ENCODE measurements at places on chromosomes 4 and X.
A peak's percentile ranks its signal among the peaks of the same experiment; 100 is the strongest.

GRCh38 chr4:43339435-43339834, 446.9 kb downstream of the GRXCR1 start:
- no peak for DNase-seq

DNA sequence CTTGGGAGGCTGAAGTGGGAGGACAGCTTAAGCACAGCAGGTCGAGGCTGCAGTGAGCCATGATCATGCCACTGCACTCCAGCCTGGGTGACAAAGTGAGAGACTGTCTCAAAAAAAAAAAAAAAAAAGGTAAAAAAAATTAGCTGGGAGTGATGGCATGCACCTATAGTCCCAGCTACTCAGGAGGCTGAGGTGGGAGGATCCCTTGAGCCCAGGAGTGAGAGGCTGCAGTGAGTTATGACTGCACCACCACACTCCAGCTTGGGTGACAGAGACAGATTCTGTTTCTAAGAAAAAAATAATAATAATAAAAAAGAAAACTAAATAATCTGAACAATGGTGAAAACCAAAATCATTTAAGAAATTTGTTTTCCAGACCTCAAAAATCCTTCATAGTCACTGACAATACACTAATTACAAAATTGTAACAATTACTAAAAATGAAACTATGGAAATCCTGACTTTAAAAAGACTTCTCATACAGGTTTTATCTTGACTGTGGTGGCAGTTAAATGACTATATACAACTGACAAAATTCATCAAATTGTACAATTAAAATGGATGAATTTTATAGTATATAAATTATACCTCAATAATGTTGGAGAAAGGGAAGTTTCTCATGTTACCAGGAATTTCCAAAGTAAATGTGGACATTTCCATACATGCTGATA, 31.3 kb downstream of the PHF8 start:
- no peak for DNase-seq

GRCh38 chr4:1667273-1667672, 16.8 kb downstream of the FAM53A start:
- no peak for DNase-seq

GRCh38 chrX:10576777-10577447, 43.5 kb downstream of the MID1 start:
- no peak for DNase-seq

DNA sequence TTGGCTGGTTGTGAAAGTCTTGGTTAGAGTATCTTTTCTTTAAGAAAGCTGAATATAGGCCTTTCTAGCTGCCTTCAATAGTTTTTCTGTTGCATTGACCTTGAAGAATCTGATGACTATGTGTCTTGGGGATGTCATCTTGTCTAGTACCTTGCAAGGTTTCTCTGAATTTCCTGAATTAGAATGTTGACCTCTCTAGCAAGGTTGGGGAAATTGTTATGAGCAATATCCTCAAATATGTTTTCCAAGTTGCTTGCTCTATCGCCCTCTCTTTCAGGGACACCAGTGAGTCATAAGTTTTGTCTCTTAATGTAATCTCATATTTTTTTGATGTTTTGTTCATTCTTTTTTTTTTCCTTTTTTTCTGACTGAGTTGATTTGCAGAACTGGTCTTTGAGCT, 194.7 kb downstream of the RAB28 start:
- DNase-seq = no peak

DNA sequence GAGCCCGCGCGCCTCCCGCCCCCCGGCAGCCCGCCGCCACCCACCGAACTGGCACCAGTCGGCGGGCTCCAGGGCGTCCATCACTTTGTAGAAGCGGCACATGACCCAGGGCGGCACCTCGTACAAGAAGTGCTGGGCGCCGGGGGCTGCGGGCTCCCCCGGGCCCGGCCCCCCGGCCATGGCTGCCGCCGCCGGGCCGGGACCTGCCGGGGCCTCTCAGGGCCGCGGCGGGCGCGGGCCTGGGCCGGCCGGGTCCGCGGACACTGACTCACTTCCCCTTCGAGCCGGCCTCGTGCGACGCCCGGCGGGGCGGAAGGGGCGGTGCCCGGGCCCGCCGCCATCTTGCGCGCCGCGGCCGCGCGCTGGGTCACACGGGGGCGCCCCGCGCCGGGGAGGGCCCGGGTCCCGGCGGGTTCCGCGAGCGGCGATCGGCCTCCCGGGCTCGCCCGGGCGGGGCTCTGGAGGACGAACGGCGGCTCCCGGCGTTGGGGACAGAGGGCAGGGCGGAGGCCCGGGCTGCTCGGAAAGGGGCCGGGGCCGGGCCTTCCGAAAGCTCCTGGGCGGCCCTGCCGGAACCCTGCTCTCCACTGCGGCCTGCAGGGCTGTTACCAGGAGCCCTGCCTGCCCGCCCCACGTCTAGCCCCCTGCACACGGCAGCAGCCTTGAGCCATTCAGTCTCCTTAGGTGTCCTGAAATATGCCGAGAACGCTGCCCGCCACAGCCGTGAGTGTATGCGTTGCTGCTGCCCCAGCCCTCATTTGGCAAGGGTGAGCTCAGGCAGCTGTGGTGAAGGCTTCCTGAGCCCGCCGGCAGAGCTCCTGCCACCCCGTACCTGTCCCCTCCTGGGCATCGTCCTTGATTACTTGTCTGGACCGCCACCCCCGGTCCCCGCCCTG, at the start of gene IRAK1:
Gene IRAK1 (minus strand): TSS at position 270 of the 896 bp plus-strand sequence. CDS start 90 bp downstream, at position 180.
- peak; percentile 66 for DNase-seq
